NCI-H82 (cell line): ENCODE measurements at places on chromosomes 1 and 21.
A peak's percentile ranks its signal among the peaks of the same experiment; 100 is the strongest.

DNA sequence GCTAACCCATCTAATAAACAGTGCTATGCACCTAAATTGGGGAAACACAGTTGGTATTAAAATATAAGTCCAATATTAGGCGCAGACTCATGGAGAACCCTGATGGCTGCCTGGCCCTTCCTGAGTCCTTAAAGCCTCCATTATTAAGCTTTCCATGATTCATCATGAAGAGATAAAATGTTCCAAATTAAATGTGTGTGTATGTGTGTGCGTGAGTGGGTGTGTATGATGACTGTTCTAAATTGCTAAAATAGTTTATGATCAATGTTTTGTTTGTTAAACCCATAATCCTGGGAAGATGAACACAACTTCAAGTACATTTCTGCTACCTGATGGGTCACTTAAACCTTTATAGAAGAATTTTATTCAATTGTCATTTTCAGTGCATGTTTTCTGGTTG lies 6.3 kb upstream of the RBBP5 start:
- no peak for DNase-seq

- no peak for DNase-seq
Measured at GRCh38 chr1:1207571-1207892, 1.1 kb upstream of the TNFRSF18 start.

GRCh38 chr1:6691507-6691906 lies 10.1 kb downstream of the DNAJC11 start:
- no peak for DNase-seq

GRCh38 chr1:217626321-217626720 lies 4.6 kb downstream of the GPATCH2 start:
- no peak for DNase-seq

GRCh38 chr1:201593200-201593921 lies 54.4 kb downstream of the NAV1 start:
- DNase-seq: no peak

DNA sequence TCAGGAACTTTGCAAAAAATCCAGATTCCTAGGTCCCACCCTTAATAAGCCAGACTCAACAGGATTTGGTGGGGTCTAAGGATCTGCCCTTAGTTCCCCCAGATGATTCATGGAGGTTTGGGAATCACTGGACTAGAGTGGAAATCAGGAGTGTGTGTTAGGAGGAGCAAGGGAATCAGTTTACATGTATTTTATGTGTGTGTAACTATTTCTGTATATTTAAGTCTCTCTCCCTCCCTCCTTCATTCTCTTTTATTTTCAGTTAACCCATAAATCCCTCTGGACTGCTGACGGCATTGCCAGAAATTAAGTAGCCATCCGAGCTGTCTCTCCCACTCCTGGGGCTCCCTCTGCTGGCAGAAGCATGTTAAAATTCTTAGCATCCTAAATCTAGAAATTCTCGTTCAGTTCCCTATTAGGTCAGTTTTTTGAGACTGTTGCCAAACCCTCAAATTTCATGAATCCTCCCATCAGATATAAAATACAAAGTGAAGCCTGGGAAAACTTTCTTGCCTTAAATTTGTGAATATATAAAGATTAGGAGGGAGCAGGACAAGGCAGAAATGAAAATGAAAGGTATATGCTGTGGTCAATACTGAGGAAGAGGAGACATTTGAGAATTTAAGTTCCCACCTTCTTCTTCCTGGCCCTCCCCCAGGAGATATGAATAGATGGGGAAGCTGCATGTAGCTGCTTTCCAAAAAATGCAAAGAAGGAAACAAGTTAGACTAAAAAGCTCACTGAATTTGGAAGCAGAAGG lies 11.7 kb upstream of the HSD11B1 start:
- peak; percentile 94 for DNase-seq

DNA sequence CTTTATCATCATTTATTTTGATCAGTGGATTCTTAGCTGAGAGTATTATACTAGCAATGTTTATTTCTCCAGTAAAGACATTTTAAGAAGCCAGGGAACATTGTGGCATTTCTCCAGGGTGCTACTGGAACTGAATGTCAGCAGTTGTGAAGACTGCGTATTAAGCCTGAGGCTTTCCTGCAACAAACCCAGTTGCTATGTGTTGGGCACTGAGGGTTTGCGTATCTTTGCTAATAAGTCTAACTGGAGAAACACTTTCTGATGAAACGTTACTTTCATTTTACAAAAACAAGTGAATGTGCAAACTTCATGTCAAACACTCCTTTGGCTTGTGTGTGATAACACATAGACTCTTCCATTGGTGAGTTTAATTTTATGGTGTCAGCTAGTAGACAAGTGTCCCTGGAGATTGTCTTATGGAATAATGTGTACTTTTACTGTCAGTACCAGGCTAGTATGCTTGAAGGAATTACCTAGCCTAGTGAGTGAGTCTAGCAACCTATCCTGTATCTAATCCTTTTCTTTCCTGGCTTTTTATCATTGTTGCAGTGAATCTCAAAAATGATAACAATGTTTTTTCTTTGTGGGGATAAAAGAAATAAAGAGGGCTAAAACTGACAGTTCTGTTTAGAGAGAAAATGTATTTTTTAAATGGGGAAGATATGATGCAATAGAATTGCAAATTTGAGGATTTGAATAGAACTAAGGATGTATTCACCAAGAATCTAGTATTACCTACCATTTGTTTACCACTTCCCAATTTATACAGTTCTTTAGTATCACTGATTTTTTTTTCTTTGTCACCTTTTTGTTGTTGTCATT lies 70.1 kb downstream of the MTR start:
- no peak for DNase-seq

GRCh38 chr1:246534114-246534513 lies 27.0 kb upstream of the SMYD3 start:
- DNase-seq: no peak

GRCh38 chr1:97820470-97821188 lies 100.2 kb downstream of the DPYD start:
- peak; percentile 60 for DNase-seq

DNA sequence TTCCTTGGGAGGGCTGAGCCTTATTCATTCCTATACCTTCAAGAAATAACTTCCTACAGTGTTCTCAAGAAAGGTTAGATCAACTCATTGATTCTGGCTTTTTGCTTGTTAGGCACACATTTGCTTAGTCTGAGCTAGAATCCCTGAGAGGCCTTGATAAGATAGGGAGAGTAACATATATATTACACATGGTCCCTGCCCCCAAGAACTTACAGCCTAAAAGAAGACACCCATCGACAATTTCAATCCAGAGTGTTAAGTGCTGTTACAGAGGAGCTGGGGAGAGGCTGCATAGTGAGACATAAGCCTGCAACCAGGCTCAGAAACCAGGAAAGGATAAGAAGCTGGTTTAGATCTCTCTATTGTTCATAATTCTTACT lies 68.7 kb downstream of the PLPP3 start:
- DNase-seq: no peak

DNA sequence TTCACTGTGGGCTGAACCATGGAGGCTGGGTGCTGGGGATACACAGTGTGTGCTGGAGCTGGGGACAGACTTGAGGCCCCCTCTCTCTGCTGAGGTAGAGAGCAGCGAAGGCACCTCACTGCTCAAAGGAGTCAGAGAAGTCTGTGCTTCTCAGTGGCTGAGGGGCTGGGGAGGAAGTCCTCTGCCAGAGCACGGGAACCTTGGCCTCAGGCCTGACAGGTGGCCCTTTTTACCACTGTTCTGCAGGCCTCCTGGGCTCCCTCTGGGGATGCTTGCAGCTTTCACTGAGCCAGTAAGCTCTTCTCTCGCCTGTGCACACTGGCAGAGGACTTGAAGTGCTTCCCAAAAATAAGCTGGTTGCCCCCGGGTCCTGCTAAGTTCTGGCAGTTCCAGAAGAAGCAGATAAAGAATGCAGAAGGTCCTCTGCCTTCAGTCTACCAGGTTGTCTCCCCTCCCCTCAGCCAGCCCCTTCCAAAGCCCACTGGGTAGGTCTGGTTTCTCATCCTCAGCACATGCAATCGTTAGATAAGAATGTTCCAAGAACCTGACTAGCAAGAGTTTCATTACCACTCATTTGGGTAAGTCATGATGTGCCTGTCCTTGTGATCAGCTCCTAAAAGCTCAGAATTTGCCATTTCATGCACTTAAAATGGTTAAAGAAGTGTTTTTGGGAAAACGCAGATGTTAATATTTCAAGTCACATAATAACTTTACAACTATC lies 53.9 kb downstream of the TENT5C start:
- no peak for DNase-seq

GRCh38 chr1:211548321-211549091 lies 30.5 kb downstream of the SLC30A1 start:
- DNase-seq: peak; percentile 95

GRCh38 chr1:26349188-26349876 lies 4.6 kb downstream of the CRYBG2 start:
- DNase-seq: peak; percentile 79

DNA sequence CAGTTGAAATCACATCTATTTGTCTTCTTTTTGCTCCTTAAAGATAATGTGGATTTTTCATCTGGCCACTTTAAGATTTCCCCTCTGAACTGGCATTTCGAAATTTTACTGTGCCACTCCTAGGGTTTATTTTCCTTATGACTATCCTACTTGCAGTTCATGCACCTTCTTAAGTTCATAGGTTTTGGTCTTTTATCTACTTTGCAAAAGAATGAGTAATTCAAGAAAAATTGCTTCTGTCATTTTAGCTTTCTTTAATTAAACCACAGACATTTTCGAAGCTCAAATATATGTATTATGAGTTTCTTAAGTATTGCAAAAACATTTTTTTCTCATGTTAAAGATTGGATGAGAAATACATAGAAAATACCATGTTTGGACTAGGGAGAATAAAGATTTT lies 1244.8 kb upstream of the TMPRSS15 start:
- no peak for DNase-seq
